Stimulated activated CD4-positive, alpha-beta T cell treated with anti-CD3 and anti-CD28 coated beads, Interleukin-2, amount 100 ng/mL, for 24 hours (primary cell): ENCODE measurements at places on chromosomes 7 and 10.

DNA sequence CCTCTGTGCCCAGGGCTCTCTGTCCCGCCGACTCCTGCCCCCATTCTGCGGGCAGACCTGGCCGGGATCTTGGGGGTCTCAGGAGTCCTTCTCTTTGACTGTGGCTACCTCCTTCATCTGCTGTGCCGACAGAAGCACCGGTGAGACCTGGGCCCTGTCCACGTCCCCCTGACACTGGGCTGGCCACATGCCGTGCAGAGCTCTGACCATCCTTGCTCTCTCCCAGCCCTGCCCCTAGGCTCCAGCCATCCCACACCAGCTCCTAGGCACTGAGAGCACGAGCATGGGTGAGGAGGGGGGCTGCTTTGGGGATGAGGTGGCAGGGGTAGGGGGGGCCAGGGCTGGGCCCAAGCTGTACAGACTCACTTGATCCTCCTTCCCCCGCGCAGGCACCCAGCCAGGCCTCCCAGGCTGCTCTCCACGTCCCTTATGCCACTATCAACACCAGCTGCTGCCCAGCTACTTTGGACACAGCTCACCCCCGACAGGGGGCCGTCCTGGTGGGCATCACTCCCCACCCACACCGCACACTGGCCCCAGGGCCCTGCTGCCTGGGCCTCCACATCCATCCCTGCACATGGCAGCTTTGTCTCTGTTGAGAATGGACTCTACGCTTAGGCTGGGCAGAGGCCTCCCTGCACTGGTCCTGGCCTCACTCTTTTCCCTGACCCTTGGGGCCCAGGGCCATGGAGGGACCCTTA lies 4.8 kb upstream of the PILRB start:
- no peak for DNase-seq

DNA sequence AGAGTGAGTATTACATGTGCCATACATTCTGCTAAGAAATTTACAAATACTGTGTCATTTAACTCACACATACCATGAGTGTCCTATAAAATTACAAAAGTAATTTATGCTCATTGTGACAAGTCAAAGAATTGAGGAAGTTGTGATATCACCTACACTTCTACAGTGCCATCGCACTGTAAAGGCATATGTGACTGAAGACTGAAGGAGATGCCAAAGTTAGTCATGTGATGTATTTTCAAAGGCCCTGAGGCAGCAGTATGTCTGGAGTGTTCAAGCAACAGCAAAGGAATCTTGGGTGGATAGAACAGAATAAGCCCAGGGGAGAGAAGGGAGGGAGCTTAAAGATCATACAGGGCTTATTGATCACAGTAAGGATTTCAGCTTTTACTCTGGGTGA lies 176.8 kb downstream of the WNT2 start:
- no peak for DNase-seq

DNA sequence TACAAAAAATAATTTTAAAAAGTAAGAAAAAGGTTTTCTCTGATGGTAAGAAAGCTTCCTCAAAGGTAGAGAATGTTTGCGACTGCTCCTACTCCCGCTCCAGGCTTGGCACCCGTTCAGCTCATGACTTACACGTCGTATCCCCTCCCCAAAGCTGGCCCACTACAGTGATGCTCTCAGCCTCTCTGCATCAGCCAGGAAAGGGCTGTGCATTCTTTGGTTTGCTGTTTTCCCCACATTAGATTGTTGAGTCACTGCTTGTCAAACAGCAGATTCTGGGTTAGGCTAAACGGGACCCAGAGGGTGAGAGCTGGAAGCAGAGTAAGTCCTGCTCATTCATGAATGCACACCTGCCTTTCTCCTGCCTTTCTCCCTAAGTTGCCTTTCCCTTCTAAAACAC lies 54.7 kb upstream of the NMT2 start:
- no peak for DNase-seq

DNA sequence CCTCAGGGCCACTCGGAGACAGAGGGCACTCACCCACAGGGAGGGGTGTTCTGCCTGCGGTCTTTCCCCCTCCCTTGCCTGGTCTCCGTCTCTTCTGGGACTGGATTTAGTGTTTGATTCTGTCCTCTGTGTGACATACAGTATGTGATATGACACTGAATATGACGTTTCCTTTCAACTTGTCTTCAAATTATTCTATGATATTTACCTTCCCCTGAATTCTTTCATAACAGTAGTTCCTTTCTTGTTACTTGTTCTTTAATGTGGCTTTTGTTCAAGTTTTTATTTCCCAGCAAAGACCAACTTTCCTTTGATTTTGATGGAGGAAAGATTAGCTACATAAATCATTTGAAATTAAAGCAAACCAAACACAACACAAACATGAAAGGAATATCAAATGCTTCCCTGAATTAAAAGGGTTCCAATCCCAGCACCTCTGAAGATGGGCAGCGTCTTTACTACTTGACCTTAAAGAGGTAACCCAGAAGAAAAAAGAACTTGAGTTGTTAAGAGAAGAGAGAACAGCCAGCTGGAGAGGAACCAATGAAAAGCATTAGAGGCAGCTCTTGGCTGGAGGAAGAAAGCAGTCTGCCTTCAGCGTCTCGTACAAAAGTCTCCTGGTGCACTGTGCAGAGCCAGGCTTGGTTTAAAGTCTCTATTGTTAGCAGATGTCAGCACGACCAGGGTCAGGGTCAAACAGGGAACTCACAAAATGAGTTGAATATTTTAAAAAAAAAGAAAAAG lies 18.3 kb upstream of the RHEB start:
- no peak for DNase-seq

DNA sequence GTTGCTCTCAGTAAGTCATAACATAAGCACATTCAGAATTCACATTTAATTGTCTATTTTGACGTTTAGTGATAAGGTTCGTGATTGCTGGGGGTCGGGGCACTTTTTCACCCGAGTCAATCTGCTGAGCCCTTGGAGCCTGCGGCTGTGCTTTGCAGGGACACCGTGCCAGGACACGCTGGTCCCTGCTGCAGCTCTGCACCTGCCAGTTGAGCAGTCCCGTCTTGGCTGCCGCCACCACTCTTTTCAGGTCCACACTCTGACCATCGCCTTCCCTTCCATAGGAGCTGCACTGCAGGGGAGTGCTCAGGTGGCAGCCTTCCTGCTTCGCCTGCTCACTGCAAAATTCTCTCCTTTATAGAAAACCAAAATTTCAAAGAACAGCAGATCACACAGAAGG lies 36.4 kb downstream of the CUL1 start:
- no peak for DNase-seq

GRCh38 chr10:114607358-114607998 lies 50.6 kb downstream of the ABLIM1 start:
- DNase-seq, result no peak
